Left lung (tissue), 14 donors: ENCODE measurements at places on chromosomes 4 and X. TPM values are rescaled to one million over a fixed set of nuclear protein-coding genes. Genes with fewer than 3 reads are reported as not detected.

- DNase-seq = no peak
Observed at GRCh38 chr4:111601671-111602070, 543.6 kb upstream of the FAM241A start.

DNA sequence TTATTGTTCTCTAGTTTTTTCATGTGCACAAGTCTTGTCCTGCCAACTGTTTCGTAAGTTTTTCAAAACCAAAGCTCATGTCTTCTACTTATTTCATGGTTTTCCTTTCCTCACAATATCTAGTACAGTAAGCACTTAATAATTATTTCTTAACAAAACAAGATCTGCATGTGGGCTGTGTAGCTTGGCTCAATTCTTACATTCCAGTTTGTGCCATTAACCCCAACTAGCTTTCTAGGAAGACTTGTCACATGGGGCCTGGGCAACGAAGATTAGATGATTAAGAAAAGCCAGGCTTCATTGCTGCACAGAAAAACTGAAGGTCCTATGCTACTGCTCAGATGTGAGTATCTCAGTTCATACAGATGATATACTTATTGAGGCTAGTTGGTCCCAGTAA lies 155.3 kb upstream of the TEX13A start:
- DNase-seq = no peak

DNA sequence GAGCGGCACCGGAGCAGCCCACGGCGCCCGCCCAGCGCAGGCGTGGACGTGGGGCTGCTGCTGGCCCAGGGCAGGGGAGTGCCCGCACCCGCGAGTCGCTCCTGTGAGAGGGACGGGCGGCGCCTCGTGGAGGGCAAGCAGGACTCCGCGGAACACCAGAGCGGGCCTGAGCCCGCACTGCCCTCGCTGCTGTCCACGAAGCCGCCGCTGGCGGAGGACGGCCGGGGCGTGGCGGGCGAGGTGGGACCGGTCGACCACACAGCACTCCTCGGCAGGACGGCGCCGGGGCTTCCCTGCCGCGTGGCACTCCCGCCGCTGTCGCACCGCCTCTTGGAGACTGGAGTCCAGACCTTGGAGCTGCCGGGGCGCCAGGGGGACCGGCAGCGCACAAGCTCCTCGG lies 29.0 kb downstream of the FAM53A start:
- DNase-seq = no peak

DNA sequence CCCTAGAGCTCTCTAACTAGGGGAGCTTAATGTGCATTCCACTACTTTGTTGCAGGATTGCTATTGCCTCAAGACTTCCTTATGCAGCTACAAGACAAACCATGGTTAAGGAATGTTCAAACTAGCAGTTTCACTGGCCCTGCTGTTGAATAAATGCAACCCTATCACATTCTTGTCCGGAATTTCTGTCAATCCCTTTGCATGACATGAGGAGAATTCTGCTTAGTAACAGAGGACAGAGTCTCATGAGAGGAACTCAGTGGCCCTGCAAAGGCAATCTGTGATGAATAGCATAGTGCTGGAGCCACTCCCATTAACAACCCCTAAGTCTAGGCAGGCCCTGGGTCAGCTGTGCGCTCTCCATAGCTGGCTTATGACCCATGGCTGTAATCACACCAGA lies 30.7 kb upstream of the SGMS2 start:
- no peak for DNase-seq

- DNase-seq = peak; percentile 61
Observed at GRCh38 chr4:119025420-119025819, 110.2 kb upstream of the MYOZ2 start.

- DNase-seq = no peak
Observed at GRCh38 chrX:56802921-56803849, 74.1 kb downstream of the NBDY start.

- DNase-seq = no peak
Observed at GRCh38 chrX:31213941-31214340, 142.1 kb upstream of the FTHL17 start.

- DNase-seq = no peak
Observed at GRCh38 chrX:42725196-42725595, 52.8 kb downstream of the PPP1R2C start.

DNA sequence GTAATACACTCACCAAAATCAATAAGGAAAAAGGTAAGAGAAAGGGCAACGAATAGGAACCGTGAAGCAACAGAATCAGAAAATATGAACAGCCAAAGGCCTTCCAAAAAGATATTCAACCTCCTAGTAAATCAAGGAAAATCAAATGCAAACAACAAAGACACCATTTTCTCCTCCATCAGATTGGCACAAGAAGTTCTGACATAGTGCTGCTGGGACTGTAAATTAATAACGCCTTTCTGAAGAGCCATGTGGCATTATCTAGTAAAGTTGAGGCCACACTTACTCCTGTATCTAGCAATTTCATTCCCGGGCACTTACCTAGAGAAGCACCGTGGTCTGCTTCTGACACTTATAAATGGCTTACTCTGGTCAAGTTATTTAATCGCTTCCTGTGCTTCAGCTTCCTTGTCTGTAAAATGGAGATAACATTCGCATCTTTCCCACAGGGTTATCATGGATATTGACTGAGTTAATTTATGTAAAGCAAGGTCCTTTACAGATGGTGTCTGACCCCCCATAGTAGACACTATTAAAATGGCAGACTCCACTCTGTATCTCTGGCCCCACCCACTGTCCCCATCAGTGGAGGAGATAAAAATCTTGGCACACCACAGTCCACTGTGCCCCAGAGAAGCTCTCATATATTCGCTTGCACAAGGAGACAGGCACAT lies 20.5 kb upstream of the ENPP6 start:
- no peak for DNase-seq

GRCh38 chr4:34534916-34535315 lies 1709.4 kb downstream of the ARAP2 start:
- DNase-seq = no peak

DNA sequence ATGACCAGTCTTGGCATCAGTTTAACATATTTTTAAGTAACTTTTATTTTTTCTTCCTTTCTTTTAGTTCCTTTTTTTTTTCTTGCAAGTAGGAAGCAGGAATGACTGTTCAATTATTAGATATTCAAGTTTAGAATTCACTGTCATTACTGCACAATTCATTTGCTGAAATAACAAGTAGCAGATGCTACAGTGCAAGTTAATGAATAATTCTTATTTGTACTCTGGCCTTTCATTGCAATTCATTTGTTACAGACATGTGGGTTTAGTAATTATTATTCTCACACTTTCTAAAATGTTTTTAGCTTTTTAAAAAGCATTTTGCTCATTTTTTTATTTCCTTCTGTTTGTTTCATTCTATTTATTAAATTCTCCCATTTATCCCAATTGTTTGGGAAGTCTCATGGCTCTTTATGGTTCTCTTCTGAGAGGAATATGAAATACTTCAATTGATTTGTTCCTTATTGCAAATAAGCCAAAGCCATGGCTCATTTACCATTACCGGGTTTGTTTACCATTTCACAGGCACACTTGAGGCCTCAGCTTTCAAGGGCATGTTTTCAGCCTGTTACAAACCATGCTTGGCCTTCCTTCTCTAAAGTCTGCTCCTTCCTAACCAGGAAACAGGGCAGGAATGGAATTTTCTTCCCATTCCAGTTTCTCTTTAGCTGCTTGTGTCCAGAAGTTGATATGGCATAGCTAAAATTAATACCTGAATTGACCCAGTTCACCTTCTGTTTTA lies 4.6 kb upstream of the DCAF4L1 start:
- DNase-seq = no peak

GRCh38 chr4:23789762-23790161 lies 100.1 kb downstream of the PPARGC1A start:
- peak; percentile 42 for DNase-seq

DNA sequence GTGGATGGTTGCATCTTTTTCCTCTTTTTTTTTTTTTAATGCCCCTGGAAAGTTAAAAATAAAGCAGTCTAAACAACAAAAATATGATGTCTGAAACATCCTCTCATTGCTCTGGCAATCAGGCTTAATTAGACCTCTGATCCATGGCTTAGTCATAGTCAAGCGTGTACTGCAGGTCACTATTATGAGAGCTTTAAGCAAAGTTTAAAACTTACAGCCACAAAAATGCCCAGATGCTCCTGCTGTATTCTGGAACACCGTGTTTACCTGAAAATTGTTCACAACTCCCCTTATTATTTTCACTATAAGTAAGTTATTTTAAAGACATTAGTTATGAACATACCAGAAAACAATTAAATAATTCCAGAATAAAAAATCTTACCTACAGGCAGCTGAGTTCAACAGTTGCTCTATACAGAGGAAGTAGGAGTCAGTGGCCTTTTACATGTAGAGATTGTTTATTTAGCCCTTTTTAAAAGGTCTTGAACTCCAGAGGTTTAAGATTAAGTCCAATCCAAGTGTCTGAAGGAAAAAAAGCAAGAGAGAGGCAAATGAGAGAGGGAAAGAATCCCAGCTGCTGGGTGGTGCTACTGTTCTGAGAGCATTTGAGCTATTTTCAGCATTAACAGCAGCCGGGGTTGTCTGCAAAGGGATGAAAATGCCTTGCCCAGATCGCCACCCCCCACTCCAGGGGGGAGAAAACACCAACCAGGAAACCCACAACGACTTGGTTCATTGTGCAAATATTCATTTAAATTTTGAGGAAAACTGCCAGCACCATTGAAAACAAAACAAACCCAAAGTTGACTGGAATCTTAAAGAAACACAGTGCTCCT lies 36.9 kb downstream of the SORBS2 start:
- no peak for DNase-seq

DNA sequence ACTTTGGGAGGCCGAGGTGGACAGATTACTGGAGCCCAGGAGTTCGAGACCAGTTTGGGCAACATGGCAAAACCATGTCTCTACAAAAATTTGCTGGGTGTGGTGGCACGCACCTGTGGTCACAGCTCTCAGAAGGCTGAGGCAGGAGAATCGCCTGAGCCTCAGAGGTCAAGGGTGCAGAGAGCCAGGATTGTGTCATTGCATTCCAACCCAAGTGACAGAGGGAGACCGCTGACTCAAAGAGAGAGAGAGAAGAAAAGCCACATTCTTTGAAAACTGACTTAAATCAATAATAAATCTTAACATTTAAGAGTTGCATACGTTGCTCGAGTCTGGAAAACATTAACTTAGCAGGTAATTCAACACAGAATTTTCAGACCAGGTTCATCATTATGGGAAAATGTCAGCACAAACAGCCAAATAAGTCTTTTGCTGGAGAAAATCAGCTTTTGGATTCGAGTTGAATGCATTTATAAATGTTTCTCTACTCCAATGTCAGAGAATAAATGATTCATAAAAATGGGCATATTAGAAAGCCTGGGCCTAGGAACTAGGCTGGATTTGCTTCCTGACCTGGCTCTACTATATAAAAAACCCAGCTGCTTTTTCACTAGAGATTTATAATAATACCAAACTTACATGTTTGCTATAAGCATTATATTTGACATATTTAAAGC lies 68.3 kb upstream of the RBPJ start:
- DNase-seq = no peak

DNA sequence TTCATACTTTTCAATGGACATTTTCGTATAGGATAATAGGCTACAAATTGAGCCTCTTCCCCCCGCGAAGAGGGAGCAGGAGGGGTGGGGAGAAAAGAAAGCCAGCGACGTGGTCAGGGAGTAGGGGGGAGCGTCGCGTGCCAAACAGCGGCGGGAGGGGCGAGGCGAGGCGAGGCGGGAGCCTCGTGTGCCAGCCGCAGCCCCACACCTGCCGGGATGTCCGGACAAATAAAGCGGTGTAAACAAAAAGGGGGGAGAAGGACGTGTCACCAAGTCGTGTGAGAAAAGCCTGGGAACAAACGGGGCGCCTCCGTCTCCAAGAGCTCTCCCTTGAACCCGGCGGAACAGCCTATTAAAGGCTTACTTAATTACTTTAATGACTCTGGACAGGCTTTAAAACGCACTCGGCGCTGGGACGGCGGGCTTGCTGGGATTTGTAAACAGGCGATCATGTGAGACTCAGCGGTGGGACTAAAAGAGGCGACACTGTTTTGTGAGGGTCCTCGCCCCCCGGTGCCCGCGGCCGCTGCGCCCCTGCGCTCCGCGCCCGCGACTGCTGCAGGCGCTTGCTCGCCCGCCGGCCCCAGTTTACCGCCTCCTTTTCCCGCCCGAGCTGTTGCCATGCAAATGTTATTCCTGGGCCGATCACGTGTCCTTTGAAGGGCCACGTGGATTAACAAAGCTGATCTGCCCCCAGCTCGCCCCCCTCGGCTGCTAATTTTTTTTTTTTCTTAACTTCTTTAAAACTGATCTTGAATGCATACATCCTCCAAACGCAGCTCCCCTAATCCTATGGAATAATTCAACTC lies at the start of gene HELT:
Gene HELT, plus strand, starts transcription at position 527 of the 809 bp plus-strand sequence. CDS start 439 bp downstream, outside the sequence.
- DNase-seq = no peak

GRCh38 chr4:149972407-149972806 lies 105.8 kb upstream of the DCLK2 start:
- no peak for DNase-seq

DNA sequence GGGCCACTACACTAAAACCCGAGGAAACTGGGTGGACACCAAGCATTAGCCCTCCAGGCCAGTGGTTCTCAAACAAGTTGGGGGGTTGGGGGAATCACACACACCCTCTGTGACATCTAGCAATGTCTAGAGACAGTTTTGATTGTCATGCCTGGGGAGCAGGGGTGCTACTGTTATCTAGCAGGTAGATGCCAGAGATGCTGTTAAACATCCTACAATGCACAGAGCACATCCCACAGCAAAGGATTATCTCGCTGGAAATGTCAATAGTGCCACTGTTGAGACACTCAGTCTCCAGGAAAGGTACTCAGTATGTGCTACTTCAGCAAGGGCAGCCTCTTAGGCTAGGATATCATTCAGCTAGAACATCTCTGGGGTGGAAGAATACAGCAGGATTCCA lies 1.3 kb downstream of the SMC1A start:
- no peak for DNase-seq

- DNase-seq = no peak
Observed at GRCh38 chrX:2484721-2485648, 15.8 kb downstream of the DHRSX start.

- no peak for DNase-seq
Observed at GRCh38 chr4:38884254-38884653, 16.6 kb downstream of the FAM114A1 start.

DNA sequence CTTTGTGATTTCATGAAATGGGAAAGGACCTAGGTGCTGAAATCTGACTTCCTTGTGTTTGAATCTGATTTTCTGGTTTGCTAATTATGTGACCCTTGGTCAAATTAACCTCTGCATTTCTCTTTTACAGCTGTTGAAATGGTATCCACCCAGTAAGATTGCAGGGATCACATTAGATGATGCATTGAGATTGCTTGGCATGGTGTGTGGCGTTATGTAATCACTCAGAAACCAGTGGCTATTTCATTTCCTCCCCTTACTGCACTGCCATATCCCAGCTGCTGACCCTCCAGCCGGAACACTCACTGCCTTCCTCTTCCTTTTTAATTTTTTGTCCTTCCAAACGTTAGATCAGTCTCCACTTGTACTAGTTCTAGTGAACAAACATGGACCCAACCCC lies 79.0 kb downstream of the KLHL8 start:
- no peak for DNase-seq

DNA sequence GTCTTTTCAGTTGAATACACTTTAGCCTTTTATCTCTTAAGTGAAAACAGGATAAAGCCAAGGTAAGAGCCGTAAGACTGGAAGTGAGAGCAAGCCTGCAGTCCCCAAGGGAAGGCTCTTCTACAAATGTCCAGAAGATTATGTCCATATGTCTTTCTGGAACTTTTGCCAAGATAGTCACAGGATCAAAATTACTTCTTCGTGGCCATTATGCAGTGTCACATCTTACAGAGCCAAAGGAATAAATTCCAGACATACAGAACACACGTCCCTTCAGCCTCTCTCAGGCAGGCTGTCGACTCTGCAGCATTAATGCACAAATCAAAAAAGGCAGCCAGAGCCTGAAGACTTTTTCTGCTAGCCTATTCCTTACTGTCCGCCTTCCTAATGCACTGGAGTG lies 10.9 kb upstream of the GATB start:
- peak; percentile 17 for DNase-seq

Gene TMEM271
- not detected for polyA plus RNA-seq

Gene SLITRK4
- polyA plus RNA-seq = 1.6 TPM
